ENCODE measurements at places on chromosomes 12 and 14.
A peak's percentile ranks its signal among the peaks of the same experiment; 100 is the strongest.

- DNase-seq = no peak
Observed at GRCh38 chr12:15982471-15982870, 71.3 kb downstream of the DERA start.

DNA sequence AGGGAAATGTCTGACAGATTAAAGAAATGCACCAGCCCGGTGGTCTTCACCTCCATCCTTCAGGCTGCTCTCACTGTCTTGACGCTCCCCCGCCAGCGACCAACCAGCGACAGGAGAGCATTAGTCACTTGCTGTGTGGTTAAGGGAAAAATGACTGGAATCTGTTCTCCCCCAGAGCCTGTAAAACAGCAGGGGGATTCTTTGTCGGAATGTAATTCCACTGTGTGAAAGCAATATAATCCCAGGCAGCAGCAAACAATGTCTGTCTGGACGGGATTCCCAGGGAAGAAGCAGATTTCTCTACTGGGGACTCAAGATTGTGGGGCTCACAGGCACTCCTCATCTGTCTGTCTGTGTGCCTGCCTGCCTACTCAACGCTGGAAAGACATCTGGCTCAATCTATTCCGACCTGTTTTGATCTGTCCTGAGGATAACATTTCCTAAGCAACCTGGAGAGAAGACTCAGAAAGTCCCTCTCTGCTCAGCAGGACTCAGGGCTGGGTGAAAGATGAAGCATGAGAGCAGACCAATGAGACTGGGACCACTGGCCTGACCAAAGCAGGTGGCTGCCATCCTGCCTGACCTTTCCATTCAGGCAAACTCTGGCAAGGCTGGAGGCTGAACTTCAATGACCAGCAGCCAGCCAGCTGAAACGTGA is 54.6 kb downstream of the NUAK1 start:
- no peak for DNase-seq

GRCh38 chr12:67193704-67194103 is 75.5 kb upstream of the CAND1 start:
- DNase-seq = no peak

DNA sequence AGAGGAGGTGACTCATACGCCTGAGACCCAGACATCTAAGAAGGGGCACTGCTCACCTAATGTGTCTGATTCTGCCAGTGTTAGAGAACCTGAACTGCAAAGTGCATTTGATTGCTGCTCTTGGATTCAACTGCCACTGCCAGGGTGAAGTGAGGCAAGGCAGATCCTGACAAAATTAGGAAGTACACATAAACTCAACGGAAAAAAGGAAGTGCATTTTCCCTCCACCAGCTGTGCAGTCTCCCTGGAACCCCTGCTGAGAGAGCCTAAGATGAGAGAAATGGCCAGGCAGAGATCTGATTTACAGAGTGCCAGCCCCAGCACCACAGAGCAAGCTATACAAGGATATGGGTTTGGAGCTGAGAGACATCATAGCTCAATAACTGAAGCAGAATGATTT is 215.3 kb downstream of the SEC23A start:
- DNase-seq = no peak

DNA sequence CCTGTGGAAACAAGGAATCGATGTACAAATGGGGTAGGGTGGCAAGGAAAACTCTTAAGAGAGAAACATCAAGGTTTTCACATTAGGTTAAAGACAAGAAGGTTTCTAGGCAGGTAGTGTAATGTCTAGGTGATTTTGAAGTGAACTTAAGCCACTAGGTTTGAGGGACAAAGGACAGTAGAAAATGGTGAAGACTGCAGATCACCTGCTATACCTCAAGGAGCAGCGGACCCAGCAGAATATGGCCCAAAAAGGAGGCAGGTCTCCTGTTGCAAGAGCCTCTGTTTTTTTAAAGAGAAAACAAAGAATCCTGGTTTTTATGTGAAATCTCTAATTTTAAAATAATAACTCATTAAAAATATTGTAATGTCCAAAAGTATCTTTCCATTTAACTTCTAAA is 178.1 kb downstream of the ACSS3 start:
- DNase-seq = no peak

GRCh38 chr14:105588236-105588860 is 62.0 kb downstream of the TMEM121 start:
- no peak for DNase-seq

GRCh38 chr12:92544322-92544721 is 158.5 kb upstream of the PLEKHG7 start:
- DNase-seq = no peak

- no peak for DNase-seq
Observed at GRCh38 chr14:81567302-81567701, 33.6 kb upstream of the SEL1L start.

DNA sequence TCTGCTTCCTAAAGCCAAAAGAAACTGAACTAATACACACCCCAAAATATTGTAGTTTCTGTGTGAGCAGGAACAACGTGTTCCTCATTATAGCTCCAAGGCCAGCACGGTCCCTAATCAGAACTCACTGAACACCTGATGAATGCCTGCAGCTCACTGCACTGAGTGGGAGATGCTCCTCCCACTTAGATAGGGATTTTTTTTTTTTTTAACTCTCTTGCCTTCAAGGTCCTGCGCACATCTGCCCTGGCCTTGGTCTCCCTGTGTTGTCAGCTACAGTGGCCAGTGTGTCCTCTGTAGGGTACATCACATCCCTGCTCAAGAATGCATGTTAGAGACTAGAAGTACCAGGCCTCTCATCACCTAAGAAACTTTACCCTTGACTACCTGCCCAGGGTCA is 44.3 kb upstream of the TMPO start:
- no peak for DNase-seq

- no peak for DNase-seq
Observed at GRCh38 chr12:109878749-109879148, 1.6 kb downstream of the GLTP start.

GRCh38 chr12:117052386-117053049 is 46.7 kb downstream of the TESC start:
- DNase-seq = no peak

- DNase-seq = no peak
Observed at GRCh38 chr12:15939111-15939510, 28.0 kb downstream of the DERA start.

GRCh38 chr12:50597200-50598195 is 92.7 kb downstream of the DIP2B start:
- peak; percentile 30 for DNase-seq

- DNase-seq = no peak
Observed at GRCh38 chr12:50745861-50746260, 18.0 kb upstream of the ATF1 start.

DNA sequence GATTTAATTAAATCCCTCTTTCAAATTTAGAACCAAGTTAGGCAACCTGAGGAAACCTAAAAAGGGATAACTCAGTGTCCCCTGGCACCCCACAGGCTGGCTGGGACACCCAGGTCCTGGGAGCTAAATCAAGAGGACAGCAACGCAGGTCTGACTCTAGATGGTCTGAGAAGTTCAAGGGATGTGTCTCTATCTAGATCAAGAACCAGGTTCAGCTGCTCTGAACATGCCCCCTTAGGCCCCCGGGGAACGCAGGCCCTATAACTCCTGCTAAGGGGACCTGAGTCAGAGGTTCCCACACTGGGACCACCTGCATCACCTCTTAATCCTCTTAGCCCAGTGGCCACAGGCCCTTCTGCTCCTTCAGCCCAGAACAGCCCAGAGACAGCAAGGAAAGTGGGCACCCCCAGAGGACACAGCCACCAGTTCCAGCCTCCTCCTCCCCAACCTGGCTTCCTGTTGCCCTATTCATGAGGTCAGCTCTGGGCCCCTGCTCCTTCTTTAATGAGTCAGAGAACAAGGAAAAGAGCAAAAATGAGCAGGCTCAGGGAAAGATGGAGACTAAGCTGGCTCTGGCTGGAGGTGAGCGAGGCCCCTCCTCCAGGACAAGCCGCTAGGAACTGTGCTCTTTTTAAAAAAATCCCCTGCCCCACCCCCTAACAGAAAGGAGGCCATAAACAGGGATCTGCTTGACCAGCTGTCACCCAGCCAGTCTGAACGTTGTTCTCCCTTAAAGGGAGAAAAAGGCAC is 10.8 kb downstream of the PITPNM2 start:
- DNase-seq = no peak

- DNase-seq = no peak
Observed at GRCh38 chr14:45332360-45332988, 79.5 kb upstream of the MIS18BP1 start.

GRCh38 chr14:65565948-65566347 is 153.4 kb downstream of the FUT8 start:
- DNase-seq = no peak

GRCh38 chr12:49622501-49623141 is 740 bp upstream of the PRPF40B start:
- DNase-seq = peak; percentile 19

DNA sequence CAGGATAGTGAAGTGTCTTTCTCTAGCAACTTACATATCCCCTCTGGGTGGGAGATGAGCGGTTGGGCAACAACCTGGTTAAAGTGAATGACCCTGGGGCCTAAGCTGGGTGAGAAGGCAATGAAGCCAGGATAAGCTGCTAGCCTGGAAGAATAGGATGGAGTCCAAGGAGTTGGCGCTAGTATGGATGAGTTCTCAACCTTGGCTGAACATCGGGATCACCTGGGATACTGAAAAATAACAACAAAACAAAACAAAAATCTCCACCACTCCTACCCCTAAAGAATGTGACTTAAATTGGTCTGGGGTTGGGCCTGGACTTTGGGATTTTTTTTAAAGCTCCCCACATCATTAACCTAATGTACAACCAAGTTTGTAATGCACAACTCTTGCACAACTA is 4.8 kb upstream of the RPS6KA5 start:
- no peak for DNase-seq

DNA sequence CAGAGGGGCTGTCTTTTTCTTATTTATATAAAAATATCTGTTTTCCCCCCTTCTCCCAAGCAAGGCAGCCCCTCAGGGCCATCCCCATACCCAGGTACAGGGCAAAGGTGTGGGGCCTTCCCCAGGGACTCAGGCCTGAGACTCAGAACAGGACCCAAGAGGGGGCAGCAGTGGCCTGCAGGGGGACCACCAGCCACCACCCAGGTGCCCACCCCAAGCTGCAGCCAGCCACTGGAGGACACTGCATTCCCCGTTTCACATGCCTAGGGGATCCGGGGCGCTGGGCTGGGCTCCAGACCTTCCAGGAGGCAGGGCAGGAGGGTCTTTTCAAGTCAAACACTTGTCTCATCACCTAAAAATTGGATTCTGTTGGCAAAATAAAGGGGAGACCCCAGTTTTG is 83.3 kb downstream of the SCARB1 start:
- no peak for DNase-seq

GRCh38 chr12:96985515-96986362 is 78.7 kb downstream of the NEDD1 start:
- no peak for DNase-seq

GRCh38 chr12:123251403-123252076 is 18.3 kb downstream of the MTRFR start:
- no peak for DNase-seq

DNA sequence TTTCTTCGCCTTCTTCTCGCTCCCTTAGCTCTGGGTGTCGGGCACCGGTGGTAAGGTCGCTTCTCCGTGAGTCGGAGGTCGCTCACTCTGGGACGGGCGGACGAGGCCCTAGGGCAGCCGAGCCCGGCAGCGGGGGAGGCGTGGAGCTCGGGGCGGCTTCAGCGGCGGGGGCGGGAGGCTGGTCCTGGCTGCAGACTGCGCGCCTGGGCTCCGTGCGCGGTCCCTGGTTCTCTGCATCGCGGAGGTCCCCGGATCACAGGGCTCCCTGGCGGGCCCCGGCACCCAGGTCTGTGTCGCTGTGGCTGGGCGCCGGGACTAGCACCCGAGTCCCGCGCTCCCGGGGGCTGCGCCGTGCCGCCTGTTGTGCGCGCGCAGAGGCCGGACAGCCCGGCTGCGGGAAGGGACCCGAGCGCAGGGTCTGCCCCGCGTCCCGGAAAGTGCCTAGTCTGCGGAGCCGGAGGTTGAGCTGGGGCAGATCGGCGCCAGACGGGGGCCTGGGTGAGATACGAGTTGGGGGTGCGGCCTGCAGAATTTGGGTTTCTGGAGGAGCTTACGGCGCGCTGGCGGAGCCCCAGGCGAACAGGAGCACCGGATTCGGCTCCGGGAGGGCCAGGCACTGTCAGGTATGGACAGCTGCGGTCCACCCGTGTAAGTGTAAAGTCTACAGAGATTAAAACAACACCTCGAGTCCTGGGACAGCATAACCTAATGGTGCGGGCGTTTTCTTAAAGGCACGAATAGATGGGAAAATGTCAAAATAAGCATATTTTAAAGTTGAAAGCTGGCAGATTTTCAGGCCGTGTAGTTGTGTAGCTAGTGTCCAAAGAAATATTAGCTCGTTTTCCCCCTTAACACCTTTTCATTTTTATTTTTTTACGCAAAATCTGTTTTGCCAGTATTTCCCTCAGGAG is 713 bp downstream of the FRMD6 start:
- peak; percentile 1 for DNase-seq
